Stimulated activated CD8-positive, alpha-beta memory T cell treated with anti-CD3 and anti-CD28 coated beads, Interleukin-4, amount 100 ng/mL, for 1 hour (primary cell): ENCODE measurements at places on chromosomes 11 and 22.

- no peak for DNase-seq
These were observed 149.1 kb downstream of the UVRAG start for GRCh38 chr11:75964071-75964470.

GRCh38 chr11:70383664-70384565, 14.4 kb upstream of the CTTN start:
- no peak for DNase-seq

DNA sequence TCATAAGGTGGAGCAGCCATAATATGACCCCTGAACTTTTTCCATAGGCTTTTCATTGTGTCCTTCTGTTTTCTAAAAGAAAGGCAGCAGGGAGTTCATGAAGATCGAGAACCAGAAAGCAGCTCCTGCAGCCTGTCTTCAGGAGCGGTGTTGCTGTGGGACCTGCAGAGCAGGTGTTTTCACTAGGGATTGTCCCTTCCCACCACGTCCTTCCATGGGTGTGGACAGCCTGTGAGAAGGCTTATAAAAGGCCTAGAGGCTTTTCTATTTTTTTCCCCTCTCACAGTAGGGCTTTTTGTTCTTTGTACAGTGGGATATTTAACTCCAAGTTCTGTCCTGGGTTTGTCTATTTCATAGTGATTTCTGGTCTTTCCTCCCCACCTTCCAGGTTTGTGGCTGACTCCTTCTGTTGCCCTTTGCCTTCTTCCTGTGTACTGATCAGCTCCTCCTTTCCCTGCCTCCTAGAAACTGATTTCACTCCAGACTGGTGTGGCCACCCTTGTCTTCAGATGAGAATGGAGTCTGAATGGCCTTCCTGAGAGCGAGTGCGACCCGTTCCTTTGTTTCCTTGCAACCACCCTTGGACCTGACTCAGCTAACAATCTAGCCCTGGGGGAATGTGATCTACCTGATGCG, 10.1 kb downstream of the MRPL16 start:
- DNase-seq = no peak

DNA sequence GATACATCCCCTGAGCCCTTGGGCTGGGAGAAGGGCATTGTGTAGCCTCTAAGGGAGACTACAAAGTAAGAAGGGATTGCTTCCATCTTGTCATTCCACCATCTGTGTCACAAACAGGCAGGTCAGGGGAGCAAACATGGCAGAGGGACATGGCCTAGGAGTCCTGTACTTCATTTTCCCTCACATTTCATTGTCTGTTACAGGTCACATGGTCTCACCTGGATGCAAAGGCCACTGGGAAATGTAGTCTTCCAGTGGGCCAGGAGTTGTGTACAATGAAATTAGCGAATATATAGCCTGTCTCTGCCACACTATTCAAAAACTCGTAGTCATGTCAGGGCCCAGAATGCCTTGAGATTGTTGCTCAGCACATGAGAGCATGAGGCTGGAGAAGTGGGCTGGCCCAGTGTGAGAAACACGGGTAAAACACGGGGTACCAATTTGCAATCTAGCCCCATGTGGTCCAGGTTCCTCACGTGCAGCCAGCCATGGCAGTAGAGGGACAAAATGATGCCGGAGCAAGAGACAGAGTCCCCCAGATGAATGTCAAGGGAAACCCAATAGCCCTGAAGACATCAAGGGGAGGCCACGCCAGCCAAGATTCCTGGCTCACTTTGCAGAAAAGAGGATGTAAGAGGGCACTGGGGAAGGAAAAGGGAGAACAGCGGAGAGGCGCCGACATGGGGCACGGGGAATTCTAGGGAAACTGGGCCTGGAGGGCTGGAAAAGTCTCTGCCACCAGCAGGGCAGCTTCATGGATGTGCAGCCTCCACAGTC, 47.7 kb upstream of the EMID1 start:
- no peak for DNase-seq

- DNase-seq = no peak
These were observed 25.2 kb upstream of the CTR9 start for GRCh38 chr11:10725907-10726253.

- DNase-seq = no peak
These were observed 19.3 kb downstream of the RFPL1 start for GRCh38 chr22:29457730-29458129.

DNA sequence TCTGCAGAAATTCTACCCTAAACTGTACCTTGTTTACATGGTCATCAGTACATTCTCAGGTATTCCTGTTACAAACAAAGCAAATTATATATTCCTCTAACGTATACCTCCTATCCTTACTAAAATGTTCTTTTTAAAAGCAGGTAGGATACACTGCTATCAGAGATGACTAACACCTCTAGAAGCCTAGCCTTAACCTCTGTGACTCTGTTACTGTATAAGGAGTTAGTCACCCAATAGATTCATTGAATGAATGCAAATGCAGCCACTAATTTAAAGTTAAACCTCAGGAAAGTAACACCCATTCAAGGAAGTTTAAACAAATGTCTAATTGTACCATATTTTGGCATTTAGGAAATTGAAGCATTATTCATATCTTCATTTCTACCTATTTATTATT, 82.2 kb downstream of the FCHSD2 start:
- no peak for DNase-seq

- no peak for DNase-seq
These were observed 25.0 kb upstream of the TMPRSS5 start for GRCh38 chr11:113730887-113731726.

DNA sequence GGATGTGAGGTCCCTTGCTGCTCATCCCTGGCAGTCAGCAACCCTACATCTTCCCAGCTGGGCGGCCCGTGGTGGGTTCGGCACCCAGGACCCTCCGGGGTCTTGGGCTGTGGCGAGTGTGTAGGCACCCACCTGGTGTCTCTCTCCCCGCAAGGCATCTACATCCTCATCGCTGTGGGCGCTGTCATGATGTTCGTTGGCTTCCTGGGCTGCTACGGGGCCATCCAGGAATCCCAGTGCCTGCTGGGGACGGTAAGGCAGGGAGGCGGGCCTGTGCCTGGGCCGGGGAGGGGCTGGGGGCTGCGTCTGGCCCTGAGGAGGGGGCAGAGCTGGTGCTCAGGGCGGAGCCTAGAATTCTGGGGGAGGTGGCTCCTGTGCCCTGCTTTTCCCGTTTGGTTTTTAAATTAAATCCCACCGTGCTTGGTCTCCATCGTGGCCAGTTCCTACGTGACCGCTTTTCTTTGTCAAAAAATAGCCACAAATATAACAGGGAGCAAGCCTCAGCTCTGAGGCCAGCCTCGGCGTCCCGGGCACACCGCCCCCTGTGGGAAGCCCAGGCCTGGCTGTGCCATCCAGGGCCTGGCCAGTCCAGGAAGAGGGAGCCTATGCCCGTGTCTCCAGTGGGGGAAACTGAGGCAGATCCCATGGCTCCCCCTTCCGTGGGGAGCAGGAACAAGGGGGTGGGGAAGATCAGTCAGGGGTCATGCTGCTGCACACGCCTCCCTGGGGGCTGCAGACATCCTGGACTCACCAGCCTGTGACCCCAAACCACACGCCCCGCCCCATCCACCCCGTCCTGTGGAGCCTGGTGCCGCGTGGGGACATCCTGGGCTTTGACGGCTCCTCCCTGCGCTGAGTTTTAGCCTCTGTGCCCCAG, 6.4 kb upstream of the TSSC4 start:
- DNase-seq = no peak

GRCh38 chr11:42762348-42762747, 549.4 kb upstream of the API5 start:
- DNase-seq = no peak

DNA sequence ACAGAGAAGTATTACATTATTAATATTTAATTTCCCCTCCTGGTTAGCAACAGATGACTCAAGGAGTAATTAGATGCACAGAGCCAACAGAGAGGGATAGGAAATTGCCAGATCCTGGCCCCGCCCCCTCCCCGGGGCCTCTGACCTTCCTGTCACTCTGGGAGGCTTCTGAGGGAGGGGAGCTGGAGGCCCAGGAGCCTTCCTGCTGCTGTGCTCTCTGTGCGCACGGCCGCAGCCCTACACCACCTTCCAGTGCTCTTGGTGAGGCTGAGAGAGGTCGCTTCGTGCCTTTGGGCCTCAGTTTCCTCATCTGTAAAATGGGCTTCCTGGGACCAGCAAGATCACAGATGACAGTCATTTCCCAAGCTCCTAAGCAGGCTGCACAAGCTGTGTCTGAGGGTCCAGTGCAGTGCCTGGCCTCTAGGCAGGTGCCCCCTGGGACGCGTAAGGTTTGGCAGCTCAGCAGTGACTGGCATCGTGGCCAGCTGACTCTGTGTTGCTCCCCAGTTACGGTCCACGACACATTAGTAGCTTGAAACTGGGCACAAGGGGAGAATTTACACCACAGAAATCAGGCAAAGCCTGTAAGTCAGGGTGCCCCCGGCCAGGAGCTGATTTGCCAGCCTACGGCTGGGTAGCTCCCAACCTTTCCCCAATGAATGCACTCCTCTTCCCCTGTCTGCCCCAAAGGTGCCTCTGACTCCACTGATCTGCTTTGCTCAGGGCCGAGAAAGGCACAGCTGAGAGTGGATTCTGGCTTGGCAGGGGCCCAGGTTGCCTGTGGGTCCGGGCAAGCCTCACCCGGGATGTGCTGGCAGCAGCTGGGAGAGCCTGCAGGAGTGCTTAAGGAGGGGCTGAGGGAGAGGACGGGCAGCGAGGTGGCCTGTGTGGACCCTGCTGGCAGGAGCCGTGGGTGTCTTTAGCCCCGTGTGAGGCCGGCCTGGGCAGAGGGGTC, 2.3 kb downstream of the ADORA2A start:
- DNase-seq = no peak

DNA sequence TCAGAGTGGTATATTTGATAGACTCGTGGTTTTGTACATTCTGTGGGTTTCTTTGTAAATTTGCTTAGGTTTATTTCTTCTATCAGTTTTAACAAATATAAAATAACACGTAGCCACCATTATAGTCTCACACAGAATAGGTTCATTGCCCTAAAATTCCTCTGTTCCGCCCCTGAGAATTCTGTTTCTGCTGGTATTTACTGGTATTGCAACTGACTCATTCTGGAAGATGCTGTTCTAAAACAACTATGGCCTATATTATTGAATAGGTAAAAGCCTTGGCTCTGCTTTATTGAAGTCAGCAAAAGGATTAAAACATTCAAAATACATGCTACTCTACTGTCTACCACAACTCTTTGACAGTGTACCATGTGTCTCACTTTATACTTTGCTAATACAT, 119.1 kb upstream of the CHORDC1 start:
- DNase-seq = no peak

- DNase-seq = no peak
These were observed 16.4 kb upstream of the UPK3A start for GRCh38 chr22:45268167-45268957.

DNA sequence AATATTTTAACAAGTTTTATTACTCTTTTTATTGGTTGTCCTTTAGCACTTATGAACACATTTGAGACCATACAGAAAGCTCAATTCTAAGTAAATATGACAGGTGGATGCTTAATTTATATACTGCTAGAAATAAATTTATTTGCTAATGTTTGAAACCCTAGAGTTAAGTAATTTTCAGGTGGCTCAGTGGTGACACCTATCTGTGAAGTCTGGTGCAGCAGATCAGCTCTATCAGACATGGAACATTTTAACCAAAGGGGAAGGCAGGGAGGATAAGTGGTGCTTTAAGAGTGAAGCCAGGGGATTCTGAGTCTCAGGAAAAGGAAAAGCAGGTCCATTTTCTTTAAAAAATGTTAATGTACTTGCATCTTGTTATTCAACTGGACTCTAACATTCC, 175.8 kb downstream of the DSCAML1 start:
- DNase-seq = no peak

GRCh38 chr11:16434036-16434435, 77.7 kb upstream of the SOX6 start:
- no peak for DNase-seq

GRCh38 chr11:66365711-66366619, 5.6 kb downstream of the SLC29A2 start:
- DNase-seq = no peak

- DNase-seq = no peak
These were observed 314.4 kb downstream of the AASDHPPT start for GRCh38 chr11:106391771-106392420.
